ENCODE measurements at places on chromosomes 13 and 19. TPM values are rescaled to one million over a fixed set of nuclear protein-coding genes. Genes with fewer than 3 reads are reported as not detected.

- no peak for DNase-seq
Measured at GRCh38 chr13:85738696-85739320, 60.4 kb downstream of the SLITRK6 start.

DNA sequence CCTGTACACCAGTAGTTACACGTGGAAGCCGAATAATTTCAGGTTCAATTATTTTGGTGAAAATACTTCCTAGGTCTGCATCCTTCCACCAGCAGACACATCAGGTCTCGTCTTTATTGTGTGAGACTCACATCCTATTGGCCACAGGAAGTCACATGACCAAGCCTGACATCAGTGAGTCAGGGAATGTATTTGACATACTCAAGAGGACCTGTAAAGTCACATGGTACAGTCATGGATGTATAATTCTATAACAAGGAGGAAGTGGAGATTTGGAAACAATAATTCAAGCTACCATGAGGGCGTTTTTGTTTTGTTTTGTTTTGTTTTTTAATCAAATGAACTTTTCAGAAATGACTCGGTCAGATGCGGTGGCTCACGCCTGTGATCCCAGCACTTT, 9.3 kb upstream of the HIF3A start:
- DNase-seq: no peak

SLC8A2 gene
- 1.4 TPM for total RNA-seq

FCHO1 gene
- total RNA-seq: 4.9 TPM

- DNase-seq: no peak
Measured at GRCh38 chr13:33228648-33229445, 56.7 kb downstream of the STARD13 start.

- no peak for DNase-seq
Measured at GRCh38 chr19:54955376-54955775, 8.0 kb upstream of the NLRP7 start.

TNFAIP8L1 gene
- total RNA-seq: 6.3 TPM

All from omental fat pad (tissue), 4 donors.